Right forelimb (tissue), 1 donor: ENCODE measurements at places on chromosomes 12 and 14.

DNA sequence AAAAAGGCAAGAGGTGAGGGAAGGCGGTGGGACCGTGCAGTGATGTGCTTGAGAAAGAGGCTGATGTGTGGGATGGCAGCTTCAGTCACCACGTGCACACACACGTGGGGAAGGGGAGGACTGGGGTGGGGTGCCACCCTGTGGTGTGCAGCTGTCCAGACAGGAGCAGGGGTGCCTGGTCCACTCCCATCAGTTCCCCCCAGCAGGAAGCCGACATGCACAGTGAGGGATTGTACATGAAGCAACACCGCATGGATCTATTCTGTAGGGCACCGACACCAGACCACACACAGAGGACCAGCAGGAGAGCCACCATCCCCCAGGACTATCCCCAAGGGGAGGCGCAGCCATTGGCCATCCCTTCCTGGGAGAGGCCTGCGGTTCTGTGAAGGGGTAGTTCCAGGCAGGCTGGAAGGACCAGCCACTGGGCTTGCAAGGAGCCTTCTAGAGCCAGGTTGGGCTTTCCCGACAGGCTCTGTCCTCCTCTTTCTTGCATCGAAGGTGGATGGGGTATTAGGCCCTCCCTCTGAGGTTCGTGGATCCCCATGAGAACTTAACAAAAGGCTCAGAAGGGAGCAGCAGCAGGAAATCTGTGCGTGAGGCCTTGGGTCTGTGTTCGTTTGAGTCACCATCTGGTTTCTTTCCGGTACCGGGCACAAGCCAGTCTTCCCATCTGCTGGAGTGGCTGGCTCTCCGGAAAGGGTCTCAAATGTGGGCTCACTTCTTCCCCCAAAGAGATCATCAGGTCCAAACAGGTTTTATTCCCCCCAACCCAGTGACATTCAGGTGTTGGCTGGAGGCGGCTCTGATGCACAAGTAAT lies 59.8 kb downstream of the PLEKHG3 start:
- DNase-seq: no peak

- no peak for DNase-seq
Observed at GRCh38 chr12:101783150-101783549, 43.9 kb upstream of the SYCP3 start.

- DNase-seq: no peak
Observed at GRCh38 chr12:97559267-97559666, 96.7 kb downstream of the RMST start.

GRCh38 chr12:62995097-62995496 lies 60.1 kb upstream of the PPM1H start:
- DNase-seq: no peak

DNA sequence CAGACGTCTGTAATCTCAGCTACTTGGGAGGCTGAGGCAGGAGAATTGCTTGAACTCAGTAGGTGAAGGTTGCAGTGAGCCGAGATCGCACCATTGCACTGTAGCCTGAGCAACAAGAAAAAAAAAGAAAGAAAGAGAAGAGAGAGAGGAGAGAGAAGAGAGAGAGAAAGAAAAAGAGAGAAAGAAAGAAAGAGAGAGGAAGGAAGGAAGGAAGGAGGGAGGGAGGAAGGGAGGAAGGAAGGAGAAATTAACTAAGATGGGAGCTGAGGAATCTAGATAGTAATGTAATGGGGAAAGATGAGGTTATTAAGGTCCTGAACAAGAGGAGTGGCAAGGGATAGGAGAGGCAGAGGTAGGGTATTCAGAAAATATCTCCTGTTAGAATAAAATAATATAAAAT lies 17.4 kb upstream of the SGPP1 start:
- DNase-seq: no peak

DNA sequence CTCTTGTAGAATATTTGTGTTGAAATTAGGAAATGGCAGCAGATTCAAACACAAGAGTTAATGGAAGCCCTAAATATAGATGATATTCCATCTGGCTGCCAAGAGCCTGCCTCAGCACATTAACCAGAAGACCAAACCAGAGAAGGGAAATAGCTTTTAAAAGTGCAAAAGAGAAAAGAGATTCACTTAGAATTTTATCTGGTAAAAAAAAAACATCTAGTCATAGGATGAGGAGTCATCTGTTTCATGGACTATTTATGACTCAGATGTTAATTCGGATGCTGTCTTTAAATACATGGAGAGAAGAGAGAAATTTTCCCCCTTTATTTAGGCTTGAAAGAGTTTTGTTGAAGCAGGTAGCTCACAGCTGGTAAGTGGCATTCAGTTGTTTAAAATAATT lies 201.6 kb upstream of the NUDT4 start:
- DNase-seq: no peak
